ENCODE measurements at places on chromosomes 6 and 20. TPM values are rescaled to one million over a fixed set of nuclear protein-coding genes. Genes with fewer than 3 reads are reported as not detected.

NAA20 gene
- polyA plus RNA-seq = 95.9 TPM

AHI1 gene
- polyA plus RNA-seq = 83.3 TPM

SNAP25 gene
- polyA plus RNA-seq = 6.1 TPM

LY86 gene
- polyA plus RNA-seq = 1.6 TPM

CCM2L gene
- 9.2 TPM for polyA plus RNA-seq

KIF6 gene
- polyA plus RNA-seq = 4.1 TPM

AGER gene
- polyA plus RNA-seq = 27.0 TPM

C6orf58 gene
- polyA plus RNA-seq = 1.3 TPM

IL17F gene
- polyA plus RNA-seq = 0.36 TPM

ANKEF1 gene
- polyA plus RNA-seq = 8.6 TPM

RAD21L1 gene
- not detected for polyA plus RNA-seq

SMIM13 gene
- 14.9 TPM for polyA plus RNA-seq

MEP1A gene
- polyA plus RNA-seq = not detected

SLC22A1 gene
- polyA plus RNA-seq = 1.5 TPM

PNRC1 gene
- 110 TPM for polyA plus RNA-seq

SRMS gene
- polyA plus RNA-seq = 0.26 TPM

RAMACL gene
- 0.25 TPM for polyA plus RNA-seq

SNRNP48 gene
- polyA plus RNA-seq = 26.3 TPM

FOXO3 gene
- 48.3 TPM for polyA plus RNA-seq

EDN1 gene
- polyA plus RNA-seq = 4.9 TPM

KCNS1 gene
- 0.77 TPM for polyA plus RNA-seq

EFCAB8 gene
- 0.09 TPM for polyA plus RNA-seq

CTAGE9 gene
- polyA plus RNA-seq = not detected

VPS52 gene
- 95.2 TPM for polyA plus RNA-seq

FANCE gene
- polyA plus RNA-seq = 9.7 TPM

IP6K3 gene
- 0.83 TPM for polyA plus RNA-seq

C6orf15 gene
- polyA plus RNA-seq = not detected

Measured in renal pelvis (tissue), 12 donors.